ENCODE measurements at places on chromosomes 1 and 21.

DNA sequence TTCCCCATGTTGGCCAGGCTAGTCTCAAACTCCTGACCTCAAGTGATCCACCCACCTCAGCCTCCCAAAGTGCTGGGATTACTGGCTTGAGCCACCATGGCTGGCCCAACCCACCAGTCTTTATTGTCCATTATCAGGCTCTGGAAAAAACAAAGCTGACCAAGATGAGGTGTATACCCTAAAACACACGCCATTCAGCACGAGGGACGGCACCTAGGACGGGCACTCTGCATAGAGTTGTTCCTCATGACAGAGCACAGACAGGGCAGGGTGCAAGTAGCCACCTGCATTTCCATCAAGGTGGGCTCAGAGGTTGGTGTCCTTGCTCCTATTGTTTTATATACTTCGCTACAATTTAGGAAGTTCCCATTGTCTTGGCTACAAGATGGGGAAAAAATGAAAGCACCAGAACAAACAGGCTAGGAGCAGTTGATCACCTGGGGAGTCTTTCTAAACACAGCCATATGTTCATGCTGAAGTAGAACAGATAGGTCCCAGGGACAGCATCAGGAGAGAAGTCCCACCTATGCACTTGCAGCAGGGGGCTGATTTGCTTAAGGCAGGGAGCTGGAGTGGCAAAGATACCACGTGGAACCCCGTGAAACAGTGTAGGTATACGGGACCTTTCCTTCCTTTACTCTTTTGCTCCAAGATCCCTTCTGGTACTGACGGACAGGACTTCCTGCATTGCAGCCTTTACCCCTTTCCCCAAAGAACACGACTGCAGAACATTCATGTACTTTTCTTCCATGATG, 4.5 kb downstream of the KRTCAP2 start:
- peaks cover 8% of the 10 kb centered on the region for H3K27me3 ChIP-seq
- no peak overlapping the region for H3K27ac ChIP-seq
- peaks cover 24% of the 10 kb centered on the region for H3K4me1 ChIP-seq
- H3K4me3 ChIP-seq: no peak overlapping the region
- DNase-seq: no peak

GRCh38 chr1:22131875-22132486, 10.9 kb downstream of the WNT4 start:
- H3K4me3 ChIP-seq: no peak overlapping the region
- no peak overlapping the region for H3K27ac ChIP-seq
- DNase-seq: no peak
- H3K4me1 ChIP-seq: no peaks in the 10 kb centered on the region
- peaks cover 9% of the 10 kb centered on the region for H3K27me3 ChIP-seq

- H3K4me1 ChIP-seq: peaks cover 71% of the 10 kb centered on the region
- H3K36me3 ChIP-seq: no peaks in the 10 kb centered on the region
- H3K27ac ChIP-seq: peak overlapping the region; percentile 98
- DNase-seq: peak; percentile 82
- peak overlapping the region; percentile 77 for H3K4me3 ChIP-seq
- H3K27me3 ChIP-seq: no peaks in the 10 kb centered on the region
Measured at GRCh38 chr1:155979597-155980343, 1.4 kb upstream of the ARHGEF2 start.

DNA sequence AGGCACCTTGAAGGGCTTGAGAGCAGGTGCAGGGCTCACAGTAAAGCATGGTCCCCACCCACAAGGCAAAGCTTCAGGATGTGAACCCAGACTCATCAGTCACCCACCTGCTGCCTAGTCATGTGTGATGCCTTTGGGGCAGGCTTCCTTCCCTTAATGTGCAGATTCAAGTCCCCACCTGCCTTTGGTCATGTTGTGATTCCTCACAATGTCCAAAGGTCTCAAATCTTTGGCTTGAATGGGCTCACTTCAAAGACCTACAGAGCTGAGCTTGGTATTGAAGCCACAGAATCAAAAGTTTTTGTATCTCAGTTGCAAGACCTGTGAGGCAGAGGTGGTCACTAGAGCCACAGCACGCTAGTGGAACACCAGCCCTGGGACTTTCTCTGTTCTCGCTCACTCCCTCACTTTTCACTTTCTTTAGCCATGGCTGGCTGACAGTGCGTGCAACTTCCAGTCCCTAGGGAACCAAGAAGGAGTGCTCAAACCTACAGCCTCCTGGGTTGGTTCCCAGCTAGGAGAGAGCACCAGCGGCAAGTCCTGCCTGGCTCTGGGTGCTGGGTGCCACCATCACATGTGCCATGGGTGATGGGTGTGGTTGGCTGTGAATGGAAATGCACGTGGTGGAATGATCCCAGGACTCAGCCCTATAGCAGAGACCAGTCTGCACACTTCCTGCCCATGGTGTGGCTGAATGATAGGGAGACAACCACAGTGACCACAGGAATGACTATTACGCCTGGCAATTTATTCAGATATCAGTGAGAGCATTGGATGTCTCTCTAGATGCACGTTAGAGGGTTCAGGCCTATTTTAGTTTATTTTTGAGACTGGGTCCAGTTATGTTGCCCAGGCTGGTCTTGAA, 26.4 kb upstream of the CLIC6 start:
- H3K27ac ChIP-seq: no peak overlapping the region
- no peak overlapping the region for H3K4me3 ChIP-seq
- H3K36me3 ChIP-seq: no peaks in the 10 kb centered on the region
- H3K27me3 ChIP-seq: no peaks in the 10 kb centered on the region

DNA sequence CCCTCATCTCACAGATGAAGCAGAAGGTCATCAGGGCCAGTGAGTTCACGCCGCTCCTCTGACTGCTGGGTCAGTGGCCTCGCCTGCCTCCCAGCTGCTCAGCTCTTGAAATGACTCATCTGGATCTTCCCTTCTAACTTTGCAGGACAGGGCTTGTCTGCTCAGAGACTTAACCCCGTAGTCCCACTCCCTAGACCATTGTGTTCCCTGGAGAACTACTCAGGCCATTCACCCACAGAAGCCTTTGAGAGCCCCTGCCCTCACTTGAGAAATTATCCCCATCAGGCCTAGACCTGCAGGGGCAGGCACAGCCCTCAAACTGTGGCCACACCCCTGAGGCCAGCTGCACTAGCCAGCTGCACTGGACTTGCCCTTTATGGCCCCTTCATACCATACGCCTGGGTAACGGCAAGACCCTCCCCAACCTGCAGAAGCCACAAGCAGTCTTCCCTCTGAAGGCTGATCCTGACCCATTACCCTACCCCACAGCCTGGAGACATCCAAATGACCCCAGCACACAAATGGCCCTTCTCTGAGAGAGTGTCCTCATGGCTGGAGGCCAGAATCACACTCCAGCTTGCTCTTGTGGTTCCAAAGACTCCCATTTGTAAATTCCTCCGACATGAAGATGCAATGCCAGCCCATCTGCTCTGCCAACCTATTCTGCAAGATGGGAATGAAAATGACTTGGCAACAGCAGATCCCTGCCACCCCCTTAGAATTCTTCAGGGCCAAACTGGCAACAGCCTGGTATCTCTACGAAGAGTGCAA, 33.2 kb downstream of the RCSD1 start:
- peak overlapping the region; percentile 64 for H3K27ac ChIP-seq
- H3K4me1 ChIP-seq: peaks cover 57% of the 10 kb centered on the region
- H3K27me3 ChIP-seq: no peaks in the 10 kb centered on the region
- peak; percentile 77 for DNase-seq
- H3K36me3 ChIP-seq: no peaks in the 10 kb centered on the region
- H3K4me3 ChIP-seq: no peak overlapping the region

- H3K27ac ChIP-seq: no peak overlapping the region
- DNase-seq: no peak
- H3K4me1 ChIP-seq: peaks cover 11% of the 10 kb centered on the region
- no peaks in the 10 kb centered on the region for H3K36me3 ChIP-seq
Measured at GRCh38 chr1:235056937-235057336, 71.7 kb downstream of the TOMM20 start.

DNA sequence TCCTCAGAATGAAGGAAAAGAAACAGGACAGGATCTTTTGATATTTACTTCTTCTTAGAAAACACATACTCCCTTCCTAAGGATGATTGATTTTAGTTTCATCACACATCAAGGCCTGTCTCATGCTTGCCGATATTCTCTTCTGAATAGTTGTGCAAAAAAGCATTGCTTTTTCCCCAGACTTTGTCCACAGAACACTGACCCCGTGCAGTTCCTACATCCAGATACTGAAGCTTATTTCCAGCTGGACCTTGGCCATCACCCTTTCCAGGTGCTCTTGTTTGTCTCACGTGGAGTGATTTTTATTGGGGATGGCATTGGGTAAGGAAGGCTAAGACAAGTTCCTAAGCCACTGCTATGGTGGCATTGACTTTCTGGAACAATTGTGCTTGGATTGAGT, 197.3 kb upstream of the HOOK1 start:
- DNase-seq: no peak
- no peaks in the 10 kb centered on the region for H3K27me3 ChIP-seq
- H3K27ac ChIP-seq: no peak overlapping the region

DNA sequence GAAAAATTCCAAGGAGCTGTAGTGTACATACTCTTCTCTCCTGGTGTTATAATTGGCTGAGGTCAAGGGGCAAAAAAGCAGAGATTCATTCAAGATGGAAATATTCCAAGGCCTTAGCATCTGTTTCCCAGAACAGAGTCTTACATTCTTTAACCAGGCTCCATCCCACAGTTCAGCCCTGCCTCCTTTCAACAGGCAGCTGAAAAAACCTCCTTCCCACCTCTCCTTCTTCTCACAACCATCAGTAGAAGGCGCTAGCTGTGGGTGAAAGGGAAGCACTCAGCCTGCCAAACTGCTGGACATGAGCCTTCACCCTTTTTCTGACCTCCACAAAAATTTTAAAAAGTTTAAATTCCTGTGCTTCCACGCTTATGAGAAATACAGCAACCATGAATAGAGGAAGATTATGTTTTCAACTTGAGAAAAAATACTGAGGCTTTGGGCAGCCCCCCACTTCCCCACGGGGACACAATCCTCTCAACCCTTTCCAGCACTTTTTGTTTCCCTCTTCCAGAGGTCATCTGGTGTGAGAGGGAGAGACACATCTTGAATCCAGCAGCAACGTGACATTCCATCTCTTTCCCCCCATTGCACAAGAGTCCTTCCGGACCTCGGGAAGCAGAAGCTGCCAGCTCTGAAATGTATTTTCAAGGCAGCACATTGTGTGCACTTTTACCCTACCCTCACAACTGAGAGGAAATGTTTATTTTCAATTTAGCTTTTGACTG, 43.2 kb upstream of the FMO2 start:
- peak overlapping the region; percentile 91 for H3K27ac ChIP-seq
- H3K4me3 ChIP-seq: no peak overlapping the region
- H3K36me3 ChIP-seq: no peaks in the 10 kb centered on the region

DNA sequence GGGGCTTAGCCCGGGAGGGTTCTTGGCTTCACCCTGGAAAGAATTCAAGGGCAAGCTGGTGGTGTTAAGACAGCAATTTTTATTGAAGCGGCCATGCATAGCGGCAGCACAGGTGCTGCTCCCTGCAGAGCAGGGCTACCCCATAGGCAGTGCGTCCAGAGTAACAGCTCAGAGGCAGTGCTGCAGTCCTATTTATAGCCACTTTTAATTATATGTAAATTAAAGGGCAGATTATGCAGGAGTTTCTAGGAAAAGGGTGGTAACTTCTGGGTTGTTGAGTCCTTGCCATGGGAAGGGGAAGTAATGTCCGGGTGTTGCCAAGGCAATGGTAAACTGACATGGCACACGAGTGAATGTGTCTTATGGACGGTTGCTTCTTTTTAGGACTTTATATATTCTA, 57.0 kb downstream of the VPS26C start:
- no peaks in the 10 kb centered on the region for H3K36me3 ChIP-seq
- peaks cover 28% of the 10 kb centered on the region for H3K4me1 ChIP-seq
- no peak for DNase-seq
- no peak overlapping the region for H3K27ac ChIP-seq
- no peaks in the 10 kb centered on the region for H3K27me3 ChIP-seq
- no peak overlapping the region for H3K4me3 ChIP-seq

GRCh38 chr21:31158789-31159581, 120.7 kb upstream of the KRTAP19-8 start:
- no peaks in the 10 kb centered on the region for H3K36me3 ChIP-seq
- no peaks in the 10 kb centered on the region for H3K4me1 ChIP-seq
- no peak for DNase-seq
- H3K4me3 ChIP-seq: no peak overlapping the region
- no peak overlapping the region for H3K27ac ChIP-seq

DNA sequence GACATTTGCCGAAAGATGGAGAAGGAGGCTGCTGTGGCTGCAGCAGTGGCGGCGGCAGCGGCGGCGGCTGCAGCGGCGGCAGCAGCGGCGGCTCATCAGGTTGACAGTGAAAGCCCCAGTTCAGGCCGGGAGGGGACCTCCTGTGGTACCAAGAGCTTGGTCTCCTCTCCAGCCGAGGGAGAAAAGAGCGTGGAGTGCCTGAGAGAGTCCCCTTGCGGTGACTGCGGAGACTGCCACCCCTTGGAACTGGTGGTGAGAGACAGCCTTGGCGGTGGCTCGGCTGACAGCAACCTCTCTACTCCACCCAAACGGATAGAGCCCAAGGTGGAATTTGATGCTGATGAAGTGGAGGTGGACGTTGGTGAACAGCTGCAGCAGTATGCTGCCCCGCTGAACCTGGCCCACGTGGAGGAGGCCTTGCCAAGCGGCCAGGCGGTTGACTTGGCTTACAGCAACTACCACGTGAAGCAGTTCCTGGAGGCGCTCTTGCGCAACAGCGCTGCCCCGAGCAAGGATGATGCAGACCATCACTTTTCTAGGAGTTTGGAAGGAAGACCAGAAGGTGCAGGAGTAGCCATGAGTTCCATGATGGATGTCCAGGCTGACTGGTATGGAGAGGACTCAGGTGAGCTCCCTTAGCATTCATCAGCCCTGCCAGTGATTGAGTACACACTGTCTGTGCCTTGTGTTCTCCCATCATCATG, 6.3 kb downstream of the ZBTB8B start:
- H3K27ac ChIP-seq: no peak overlapping the region
- no peaks in the 10 kb centered on the region for H3K4me1 ChIP-seq
- H3K4me3 ChIP-seq: no peak overlapping the region
- DNase-seq: no peak

DNA sequence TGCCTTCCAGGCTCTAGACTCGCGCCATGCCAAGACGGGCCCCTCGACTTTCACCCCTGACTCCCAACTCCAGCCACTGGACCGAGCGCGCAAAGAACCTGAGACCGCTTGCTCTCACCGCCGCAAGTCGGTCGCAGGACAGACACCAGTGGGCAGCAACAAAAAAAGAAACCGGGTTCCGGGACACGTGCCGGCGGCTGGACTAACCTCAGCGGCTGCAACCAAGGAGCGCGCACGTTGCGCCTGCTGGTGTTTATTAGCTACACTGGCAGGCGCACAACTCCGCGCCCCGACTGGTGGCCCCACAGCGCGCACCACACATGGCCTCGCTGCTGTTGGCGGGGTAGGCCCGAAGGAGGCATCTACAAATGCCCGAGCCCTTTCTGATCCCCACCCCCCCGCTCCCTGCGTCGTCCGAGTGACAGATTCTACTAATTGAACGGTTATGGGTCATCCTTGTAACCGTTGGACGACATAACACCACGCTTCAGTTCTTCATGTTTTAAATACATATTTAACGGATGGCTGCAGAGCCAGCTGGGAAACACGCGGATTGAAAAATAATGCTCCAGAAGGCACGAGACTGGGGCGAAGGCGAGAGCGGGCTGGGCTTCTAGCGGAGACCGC, 2.0 kb upstream of the OLIG2 start:
- DNase-seq: no peak
- H3K27ac ChIP-seq: no peak overlapping the region
- H3K36me3 ChIP-seq: no peaks in the 10 kb centered on the region
- peaks cover 20% of the 10 kb centered on the region for H3K4me1 ChIP-seq
- H3K27me3 ChIP-seq: peaks cover 100% of the 10 kb centered on the region
